ENCODE measurements at places on chromosomes 2 and 18. TPM values are rescaled to one million over a fixed set of nuclear protein-coding genes. Genes with fewer than 3 reads are reported as not detected.
A peak's percentile ranks its signal among the peaks of the same experiment; 100 is the strongest.

The SOWAHC gene
- 5.2 TPM for polyA plus RNA-seq

GRCh38 chr2:160836755-160837154 is 323.5 kb upstream of the TANK start:
- no peak for DNase-seq

DNA sequence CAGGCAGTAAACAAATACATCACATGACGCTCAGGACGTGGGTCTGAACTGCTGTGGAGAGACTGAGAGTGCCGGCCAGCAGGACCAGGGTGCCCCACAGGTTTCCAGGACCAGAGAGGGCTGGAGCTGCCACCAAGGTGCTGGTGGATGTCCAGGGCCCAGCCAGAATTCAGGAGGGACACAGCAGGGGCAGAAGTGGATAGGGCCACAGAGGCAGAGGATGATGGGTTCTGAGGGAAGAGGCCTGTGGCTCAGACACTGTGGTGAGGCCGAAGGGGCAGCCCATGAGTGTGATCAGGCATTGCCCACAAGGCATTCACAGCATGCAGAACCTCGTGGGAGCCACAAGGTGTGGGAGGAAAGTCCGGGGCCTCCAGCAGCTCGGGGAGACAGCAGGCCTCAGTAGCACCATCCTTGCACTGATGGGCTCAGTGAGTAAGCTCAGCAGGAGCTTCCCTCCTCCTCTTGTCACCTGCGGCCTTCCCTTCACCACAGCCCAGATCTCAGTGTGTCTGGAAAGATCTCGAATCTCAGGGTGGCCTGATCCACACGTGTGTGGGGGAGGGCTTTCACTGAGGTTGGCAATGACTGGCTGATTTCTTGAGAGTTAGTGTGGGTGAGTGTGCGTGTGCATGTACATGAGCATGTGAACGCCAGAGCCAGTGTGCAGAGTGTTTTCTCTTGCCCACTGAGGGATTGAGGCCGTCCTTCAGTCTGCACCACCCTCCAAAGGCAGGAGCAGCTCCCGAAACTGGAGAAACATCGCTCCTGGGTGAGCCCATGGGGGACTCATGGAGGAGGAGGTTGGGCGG is 181.8 kb upstream of the RAB6C start:
- DNase-seq: no peak

GRCh38 chr2:16400127-16400623 is 265.5 kb downstream of the CYRIA start:
- peak; percentile 68 for DNase-seq

The RAPGEF4 gene
- polyA plus RNA-seq: 7.8 TPM

GRCh38 chr2:163800951-163801381 is 65.2 kb upstream of the FIGN start:
- DNase-seq: peak; percentile 37

- no peak for DNase-seq
Observed at GRCh38 chr2:182942756-182943155, 76.3 kb upstream of the FRZB start.

The CMPK2 gene
- 5.7 TPM for polyA plus RNA-seq

GRCh38 chr2:238370823-238371372 is 50.6 kb downstream of the TRAF3IP1 start:
- DNase-seq: peak; percentile 80

The ARPC2 gene
- polyA plus RNA-seq: 490 TPM

- DNase-seq: no peak
Observed at GRCh38 chr18:5912566-5912965, 17.2 kb upstream of the TMEM200C start.

DNA sequence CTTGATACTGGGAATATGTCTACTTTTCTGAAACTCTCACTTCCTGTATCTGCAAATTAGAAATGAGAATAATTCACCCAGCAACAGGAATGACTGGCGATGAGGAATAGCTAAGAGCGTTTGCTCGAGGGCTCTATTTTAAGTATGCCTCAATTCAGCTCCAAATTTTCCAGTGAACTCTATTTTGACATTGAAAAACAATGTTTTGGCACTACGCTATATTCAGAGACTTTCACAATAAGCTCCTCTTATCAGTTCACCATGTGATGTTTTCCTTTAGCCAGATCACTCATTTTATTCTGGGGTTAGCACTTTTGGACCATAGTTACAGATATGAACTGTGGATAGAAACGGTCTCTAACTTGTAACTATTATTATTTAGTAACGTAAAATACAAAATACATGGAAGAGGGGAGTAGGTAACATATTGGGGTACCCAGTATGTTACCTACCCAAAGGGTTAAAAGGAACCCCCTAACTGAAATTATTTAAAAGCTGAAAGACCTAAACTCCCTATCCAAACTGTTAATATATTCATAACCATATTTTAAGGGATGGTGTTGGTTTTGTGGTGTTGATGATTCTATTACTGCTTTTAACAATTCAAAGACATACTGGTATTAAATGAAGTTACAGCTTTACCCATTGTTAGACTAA is 28.1 kb downstream of the SLC40A1 start:
- peak; percentile 91 for DNase-seq

- DNase-seq: no peak
Observed at GRCh38 chr18:43578211-43578610, 300.9 kb upstream of the SYT4 start.

DNA sequence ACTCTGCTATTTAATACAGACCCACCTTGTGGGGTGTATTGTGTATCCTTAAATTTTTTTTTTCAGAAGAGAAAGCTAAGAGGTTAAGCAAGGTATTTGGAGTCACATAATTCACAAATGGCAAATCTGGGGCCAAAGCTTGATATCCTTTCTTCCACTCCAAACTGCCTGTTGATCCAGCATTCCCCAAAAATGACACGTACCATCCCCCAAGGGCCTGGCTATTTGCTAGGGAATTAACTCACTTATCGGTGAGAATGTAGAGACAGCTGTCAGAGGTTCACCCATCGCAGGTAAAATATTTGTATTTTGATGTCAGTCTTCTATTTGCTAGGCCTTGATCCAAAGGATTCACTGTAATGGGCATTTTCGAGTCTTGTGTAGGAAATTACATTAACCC is 103.6 kb upstream of the FZD7 start:
- no peak for DNase-seq

GRCh38 chr18:67463829-67464228 is 52.7 kb downstream of the DSEL start:
- no peak for DNase-seq

DNA sequence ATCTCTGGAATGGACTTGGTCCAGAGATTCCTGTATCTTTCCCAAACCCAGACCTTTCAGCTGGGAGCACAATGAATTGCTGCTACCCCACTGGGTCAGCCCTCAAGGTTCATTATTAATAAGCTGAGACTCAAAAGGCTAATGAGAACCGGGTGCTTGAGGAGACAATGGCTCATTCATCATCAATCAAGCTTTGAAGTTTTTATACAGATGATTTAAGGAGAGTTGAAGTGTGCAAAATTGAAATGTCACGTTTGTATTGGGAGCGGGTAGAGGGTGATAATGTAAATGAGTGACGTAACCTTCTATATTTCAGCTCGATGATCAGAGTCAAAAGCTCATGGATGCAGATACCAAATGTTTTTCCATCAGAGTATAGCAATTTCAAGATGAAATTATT is 744.9 kb downstream of the ERBB4 start:
- DNase-seq: no peak

The LCT gene
- 0.01 TPM for polyA plus RNA-seq

DNA sequence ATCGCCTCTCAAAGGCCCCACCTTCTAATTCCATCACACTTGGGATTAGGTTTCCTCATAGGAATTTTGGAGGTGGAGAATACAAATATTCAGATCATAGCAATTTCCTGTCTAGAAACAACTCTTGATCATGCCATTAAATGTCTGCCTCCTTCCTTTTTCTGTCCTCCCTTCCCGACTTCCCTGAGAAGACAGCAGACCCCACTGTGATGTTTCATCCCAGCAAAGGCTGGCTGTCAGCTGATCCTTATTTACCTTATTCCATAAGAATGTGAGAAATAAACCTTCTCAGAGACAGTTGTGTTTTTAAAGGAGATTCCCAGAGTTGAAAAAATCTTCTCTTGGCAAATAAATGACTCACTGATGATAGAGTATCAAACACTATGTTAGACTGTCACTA is 133.9 kb downstream of the TDRD15 start:
- no peak for DNase-seq

The ELOA2 gene
- not detected for polyA plus RNA-seq

GRCh38 chr2:67649331-67650261 is 252.5 kb downstream of the ETAA1 start:
- peak; percentile 81 for DNase-seq

DNA sequence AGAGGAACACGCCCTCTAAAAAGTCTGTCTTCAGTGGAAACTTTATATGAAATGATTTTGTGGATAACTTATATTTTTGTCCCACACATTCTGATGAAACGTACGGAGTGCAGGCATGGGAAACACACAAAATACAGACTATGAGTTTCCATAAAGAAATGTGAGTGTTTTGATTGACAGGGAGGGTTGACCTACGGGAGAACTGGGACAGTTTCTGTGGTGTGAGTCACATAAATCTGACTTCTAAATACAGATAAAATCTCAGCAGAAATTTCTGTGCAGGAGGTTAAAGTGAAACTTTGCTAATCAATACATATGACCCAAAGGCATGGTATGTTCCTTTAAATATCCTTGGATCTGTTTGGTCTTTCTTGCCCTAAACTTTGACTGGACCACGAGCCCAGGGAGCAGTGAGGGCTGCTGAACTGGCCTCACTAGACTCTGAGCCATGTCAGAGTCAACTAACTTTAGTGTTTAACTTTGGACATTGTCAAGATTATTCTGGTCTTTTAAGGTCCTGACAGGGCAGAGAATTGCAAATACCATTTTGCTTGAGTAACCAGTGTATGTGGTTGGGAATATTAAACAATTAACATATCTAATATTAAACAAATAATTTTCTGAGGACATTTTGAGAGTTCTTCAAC is 206.9 kb upstream of the LYPD1 start:
- no peak for DNase-seq

The PAIP2B gene
- 3.0 TPM for polyA plus RNA-seq

- DNase-seq: peak; percentile 80
Observed at GRCh38 chr2:101387151-101387834, at the start of gene CREG2. Gene CREG2 (minus strand): TSS chr2:101387503. CDS start chr2:101387457, 46 bp downstream.

GRCh38 chr18:3799515-3799914 is 349.5 kb downstream of the TGIF1 start:
- DNase-seq: peak; percentile 54

- peak; percentile 83 for DNase-seq
Observed at GRCh38 chr2:26609839-26610277, 31.3 kb downstream of the CIB4 start.

DNA sequence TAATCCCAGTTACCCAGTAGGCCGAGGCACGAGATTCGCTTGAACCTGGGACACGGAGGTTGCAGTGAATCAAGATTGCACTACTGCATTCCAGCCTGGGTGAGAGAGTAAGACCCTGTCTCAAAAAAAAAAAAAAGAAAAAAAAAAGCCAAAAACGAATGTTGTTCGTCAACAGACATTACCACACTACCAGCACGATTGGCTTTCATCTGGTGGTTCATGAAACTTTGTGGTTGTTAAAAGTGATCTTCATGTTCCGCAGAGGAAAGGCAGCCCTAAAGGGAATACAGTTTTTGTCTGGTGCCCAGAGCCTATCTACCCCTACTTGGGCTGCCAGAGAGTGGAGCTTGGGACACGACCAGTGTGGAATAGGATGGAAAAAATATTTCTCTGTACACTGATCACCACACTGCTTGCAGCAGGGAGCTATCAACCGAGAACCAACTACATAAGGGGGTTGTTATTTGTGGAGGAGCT is 13.6 kb upstream of the CXCR4 start:
- no peak for DNase-seq

The LRATD1 gene
- 3.7 TPM for polyA plus RNA-seq

All from lung (tissue), 17 donors.